ENCODE measurements at places on chromosomes 5 and 9.

DNA sequence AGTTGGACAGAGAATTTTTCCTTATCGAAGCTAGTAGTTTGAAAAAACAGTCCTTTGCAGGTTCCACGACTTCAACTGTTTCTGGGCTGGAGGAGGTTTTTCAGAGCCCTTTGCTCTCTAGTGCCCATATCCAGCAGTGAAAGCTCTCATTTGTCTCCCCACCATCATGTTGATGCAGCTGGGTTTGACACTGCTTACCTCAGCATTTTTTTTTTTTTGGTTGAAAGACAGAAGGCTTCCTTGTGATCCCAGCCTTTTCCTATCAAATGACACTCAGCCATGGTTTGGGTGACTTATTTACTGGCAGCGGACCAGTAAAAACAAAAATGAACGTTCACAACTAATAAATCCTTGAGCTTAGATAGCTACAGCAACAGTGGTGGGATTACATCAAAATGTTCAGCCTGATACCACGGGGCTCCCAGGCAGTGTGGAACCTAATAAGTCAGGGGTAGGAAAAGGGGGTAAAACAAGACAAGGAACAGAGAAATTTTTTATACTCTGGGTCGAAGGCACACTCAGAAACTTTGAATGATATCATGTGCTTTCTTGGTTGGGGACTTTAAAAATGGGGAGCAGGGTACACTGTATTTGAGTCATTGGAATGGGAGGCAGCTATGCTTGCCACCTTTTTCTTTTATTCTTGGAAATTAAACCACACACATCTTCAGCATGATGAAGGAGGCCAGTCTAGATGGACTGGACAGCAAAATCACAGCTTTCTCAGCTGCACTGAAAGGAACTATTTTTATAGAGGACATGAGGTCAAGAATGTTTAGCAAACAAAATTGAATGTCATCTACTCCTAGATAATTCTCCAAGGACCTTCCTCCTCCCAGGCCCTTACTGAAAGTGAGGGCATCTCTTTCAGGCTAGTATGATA, 308.9 kb upstream of the MPDZ start:
- DNase-seq, result no peak

DNA sequence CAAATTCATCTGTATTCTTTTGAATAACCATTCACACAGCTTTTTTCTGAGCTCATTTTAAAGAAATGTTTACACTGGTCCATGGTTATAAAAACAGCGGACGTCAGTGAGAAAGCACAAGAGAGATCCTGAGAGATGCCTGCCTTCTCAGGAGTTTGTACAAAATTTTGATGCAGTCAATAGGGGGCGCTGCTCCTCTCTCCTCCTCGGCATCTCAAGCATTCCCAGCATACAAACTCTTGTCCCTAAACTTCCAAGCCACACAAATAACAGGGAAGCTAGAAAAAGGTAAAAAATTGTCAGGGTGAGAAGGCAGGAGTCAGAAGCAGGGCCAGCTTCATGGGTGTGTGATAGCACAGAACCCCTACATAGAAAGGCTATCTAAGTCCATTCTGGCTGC, 11.2 kb upstream of the CCDC152 start:
- DNase-seq, result no peak

DNA sequence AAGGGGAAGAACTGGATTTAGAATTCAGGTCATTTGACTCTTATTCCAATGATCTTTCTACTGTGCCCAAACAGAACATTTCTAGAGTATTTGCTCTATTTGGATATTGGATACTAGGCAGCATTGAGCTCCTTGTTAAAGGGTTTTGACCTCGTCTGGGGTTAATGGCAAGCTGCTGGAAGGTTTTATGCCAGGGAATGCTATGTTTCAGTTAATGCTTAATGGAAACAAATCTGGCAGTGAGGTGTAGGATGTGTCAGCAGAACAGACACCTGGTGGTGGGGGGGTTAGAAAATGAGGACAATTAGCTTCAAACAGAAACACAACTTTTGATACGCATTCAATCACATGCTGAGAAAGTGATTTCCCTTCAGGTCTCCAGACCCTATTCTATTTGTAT, 51.5 kb downstream of the AGXT2 start:
- no peak for DNase-seq

DNA sequence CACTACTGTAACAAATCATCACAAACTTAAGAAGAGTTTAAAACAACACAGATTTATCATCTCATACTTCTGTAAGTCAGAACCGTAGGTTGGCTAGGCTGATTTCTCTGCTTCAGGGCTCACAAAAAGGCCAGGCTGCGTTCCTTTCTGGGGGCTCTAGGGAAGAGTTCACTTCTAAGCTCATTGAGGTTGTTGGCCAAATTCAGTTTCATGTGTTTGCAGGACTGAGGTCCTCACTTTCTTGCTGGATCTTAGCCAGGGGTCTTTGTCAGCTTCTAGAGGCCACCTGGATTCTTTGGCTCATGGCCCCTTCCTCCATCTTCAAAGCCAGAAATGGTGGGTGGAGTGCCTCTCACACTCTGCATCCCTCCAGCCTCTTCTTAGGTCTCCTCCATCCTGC, 76.0 kb downstream of the ACTBL2 start:
- DNase-seq, result no peak

DNA sequence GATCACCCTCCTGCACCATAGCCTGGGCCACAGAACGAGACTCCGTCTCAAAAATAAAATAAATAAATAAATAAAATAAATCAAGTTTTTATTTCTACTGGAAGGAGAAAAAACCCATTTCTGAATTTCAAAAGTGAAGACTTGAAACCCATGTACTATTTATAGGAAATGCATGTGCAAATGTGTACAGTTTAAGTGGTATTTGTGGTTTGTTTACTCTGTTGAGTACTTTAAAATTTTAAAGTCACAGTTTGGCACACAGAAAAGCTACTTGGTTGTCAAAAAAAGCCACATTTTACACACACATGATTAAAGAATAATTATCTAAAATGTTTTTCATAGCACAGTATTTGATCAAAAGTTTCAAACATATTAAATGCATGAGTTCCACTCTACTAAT, 43.6 kb downstream of the NR3C1 start:
- DNase-seq, result no peak

DNA sequence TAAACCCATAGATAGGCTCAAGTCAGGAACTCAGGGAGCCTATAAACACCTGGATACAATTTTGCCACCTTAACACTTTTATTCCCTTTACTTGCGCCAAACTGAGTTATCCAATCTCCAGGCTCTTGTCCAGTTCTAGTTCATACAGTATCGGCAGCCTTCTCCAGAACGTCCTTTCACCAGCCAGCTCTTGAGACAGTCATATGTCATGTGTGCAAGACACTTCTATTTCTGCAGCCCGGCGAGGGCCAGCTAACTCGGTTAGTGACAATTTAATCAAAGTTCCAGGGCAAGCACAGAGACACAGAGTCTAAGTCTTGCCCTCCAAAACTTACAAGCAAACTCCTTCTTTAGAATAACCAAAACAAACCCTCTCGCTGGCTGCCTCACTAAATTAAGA, 12.9 kb downstream of the ABCA1 start:
- DNase-seq, result no peak

DNA sequence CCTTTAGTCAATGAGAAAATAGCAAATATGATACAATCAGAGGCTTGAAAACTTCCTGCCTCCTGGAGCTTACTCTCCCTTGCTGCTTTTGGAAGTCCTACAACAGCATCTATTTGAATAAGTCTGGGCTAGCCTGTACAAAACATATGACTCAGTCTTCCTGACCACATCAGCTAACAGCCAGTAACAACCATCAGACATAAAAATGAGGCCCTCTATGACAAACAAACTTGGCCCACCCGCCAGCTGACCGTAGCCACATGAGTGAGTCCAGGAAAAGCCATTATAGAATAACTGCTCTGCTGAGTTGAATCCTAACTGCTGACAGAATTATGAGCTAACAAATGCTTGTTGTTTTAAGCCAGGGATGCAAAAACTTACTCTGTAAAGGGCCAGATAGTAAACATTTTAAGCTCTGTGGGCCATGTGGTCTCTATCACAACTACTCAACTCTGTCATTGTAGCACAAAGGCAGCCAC, 347.6 kb downstream of the PTPRD start:
- no peak for DNase-seq

All from T-helper 22 cell (primary cell).